ENCODE measurements at places on chromosomes 4 and X.
A peak's percentile ranks its signal among the peaks of the same experiment; 100 is the strongest.

DNA sequence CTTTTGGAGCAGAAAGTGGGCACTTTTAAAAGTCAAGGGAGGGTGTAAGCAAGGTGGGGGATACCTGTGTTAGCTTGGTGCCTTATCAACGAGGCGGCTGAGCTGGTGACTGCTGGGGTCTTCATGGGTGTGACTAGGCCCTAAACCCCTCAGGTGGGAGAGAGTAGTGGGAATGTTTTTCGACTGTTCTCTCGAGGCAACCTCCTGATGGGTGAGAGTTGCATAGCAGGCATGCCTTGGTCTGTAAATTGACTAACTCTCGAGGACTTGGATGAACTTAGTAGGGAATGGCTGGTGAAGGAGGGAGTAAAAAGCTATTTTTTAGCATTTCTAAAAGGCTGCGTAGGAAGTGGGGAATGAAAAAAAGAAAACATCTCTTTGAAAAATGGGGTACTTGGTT lies 80.0 kb downstream of the ARHGAP10 start:
- DNase-seq = no peak

- no peak for DNase-seq
These were observed 9.4 kb upstream of the ADD1 start for GRCh38 chr4:2834001-2834921.

DNA sequence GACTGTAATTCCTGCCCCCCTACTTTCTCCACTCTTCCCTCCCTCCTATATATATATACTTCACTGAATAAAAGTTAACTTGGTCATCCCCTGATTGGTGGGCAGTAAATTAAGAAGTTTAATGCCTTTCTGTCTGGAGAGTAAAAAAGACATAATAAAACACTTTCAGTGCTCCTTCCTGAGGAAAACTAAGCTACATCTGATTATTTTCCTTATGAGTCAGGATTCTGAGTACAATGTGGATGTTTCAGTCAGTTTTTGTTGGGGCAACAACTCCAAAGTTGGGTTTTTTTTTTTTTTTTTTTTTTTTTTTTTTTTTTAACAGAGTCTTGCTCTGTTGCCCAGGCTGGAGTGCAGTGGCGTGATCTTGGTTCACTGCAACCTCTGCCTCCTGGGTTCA lies 22.0 kb upstream of the SUPT20HL2 start:
- no peak for DNase-seq

GRCh38 chr4:41632481-41633073 lies 94.6 kb downstream of the LIMCH1 start:
- DNase-seq = no peak

- no peak for DNase-seq
These were observed 175.0 kb upstream of the EPHA5 start for GRCh38 chr4:65845199-65845773.

DNA sequence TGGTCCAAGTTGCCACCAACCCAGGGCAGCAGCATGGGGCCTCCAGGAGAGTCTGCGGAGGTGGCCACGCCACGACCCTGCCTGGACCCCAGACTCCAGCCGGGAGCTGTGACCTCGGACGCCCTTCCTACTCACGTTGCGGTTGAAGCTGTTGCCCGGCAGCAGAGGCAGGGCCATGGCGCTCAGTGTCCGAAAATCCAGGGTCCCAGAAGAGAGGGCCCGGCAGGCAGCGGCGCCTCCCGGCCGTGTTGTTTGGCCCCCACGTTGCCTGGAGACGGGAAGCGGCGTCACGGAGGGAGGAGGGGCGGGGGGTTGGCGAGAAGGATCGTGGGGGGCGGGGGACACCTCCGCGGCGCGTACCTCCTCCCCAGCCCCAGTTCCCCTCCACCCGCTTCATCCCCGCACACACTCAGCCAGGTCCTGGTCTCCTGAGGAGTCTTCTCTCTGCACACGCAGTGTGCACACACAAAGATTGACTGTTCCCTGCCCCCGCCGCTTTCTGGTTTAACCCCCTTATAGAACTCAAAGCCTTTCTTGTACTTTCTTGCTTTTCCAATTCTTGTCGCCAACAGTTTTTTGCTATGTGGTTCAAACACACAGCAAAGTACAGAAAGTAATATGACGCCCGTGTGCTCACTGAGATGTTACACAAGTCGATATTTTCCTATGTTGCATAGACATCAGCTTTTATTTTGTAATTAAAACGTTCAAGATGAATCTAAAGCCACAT lies at the start of gene EFHC2:
Gene EFHC2 (minus strand): TSS at position 261 of the 730 bp plus-strand sequence. CDS start 84 bp downstream, at position 177.
- peak; percentile 8 for DNase-seq

DNA sequence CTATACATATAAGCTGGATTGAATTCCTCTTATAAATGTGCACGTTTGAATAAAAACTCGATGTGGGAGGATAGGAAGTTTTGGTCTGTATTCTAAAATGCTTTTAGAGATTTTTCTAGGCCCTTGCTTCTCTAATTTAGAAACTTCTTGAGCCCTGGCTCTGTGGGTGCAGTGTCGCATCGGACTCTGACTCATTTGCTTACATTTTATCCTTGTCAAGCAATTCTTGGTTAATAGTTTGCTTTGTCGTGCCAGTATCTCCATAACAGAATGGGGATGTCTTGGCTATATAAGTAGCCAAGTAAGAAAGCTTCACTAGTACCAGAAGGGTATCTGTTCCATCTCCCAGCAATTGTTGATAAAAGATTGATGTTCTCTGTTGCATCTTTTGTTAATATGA lies 10.7 kb downstream of the SGMS2 start:
- DNase-seq = no peak

DNA sequence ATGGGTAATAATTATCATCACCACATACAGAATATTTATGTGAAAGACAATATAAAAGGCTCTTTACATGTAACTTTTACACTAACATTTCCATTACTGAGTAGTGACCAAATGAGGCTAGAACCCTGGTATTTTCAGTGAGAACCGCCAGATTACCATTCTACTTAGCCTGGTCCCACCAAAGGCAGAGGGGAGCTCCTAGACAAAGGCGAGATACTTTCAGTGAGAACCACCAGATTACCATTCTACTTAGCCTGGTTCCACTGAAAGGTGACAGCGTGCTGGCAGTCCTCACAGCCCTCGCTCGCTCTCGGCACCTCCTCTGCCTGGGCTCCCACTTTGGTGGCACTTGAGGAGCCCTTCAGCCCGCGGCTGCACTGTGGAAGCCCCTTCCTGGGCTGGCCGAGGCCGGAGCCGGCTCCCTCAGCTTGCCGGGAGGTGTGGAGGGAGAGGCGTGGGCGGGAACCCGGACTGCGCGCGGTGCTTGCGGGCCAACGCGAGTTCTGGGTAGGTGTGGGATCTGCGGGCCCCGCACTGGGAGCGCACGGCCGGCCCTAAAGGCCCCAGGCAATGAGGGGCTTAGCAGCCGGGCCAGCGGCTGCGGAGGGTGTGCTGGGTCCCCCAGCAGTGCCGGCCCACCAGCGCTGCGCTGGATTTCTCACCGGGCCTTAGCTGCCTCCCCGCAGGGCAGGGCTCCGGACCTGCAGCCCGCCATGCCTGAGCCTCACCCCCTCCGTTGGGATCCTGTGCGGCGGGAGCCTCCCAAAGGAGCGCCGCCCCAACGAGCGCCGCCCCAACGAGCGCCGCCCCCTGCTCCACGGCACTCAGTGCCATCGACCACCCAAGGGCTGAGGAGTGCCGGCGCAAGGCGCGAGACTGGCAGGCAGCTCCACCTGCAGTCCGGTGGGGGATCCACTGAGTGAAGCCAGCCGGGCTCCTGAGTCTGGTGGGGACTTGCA lies 1276.1 kb downstream of the PCDH7 start:
- no peak for DNase-seq

GRCh38 chrX:9135901-9136510 lies 102.1 kb upstream of the FAM9B start:
- no peak for DNase-seq

DNA sequence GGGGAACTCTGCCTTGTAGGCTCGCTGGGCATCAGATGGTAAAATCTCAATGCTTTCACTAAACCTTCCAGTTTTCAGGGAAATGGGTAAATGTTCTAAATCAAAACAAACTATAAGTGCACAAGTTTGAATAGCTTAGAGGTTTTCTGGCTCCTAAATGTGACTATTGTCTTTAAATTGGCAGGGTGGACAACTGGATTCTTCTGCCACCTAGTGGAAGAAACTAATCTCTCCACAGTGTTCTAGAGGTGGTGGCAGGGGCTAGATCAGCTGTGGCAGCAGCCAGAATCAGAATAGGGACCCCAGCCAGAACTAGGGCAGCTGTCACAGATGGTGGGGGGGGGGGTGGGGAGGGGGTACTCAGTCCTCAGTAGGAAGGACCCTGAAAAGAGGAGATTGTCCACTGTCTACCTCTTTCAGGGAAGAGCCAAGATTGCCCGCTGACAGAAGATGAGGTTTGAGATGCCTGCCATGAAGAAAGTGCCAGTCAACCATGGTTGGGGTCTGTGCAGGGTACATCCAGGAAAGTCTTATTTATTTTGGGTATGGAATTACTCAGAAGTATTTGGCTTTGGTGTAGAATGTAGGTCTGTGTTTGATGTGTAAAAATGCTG lies 201.4 kb downstream of the CCNG2 start:
- no peak for DNase-seq

DNA sequence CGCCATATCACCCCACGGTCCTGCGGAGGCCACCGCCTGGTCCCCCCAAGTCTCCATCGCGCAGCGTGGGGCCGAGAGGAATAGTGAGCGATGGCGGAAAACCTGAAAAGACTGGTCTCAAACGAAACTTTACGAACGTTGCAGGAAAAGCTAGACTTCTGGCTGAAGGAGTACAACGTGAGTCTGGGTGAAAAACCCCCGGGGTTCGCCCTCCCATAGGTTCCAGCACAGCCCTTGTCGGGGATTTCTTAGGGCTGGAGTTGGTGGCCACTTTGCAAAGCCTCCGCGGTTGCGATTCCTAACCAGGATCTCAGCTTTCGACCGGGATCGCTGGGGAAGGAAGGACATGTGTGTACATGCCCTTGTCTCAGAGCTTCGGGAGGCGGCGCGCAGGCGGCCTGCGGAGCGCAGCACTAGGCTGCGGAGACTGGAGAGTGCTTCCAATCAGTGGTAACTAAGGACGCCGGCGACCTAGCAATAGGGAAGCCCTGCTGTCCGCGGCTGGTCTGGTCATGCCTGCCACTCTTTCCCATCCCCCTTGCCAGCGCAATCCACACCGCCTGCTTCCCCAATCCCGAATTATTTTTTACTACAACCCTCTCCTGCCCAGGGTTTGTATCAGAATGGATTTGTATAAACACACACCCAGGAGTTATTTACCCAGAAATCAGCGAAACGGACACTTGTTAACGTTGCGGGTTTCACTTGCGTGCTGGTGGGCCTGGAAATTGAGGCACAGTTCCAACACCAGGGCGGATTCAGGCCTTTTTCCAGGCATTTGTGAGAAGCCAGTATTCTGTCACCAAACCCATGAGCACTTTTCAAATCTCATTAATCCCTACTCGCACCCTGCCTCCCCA lies 741 bp downstream of the SPATA18 start:
- no peak for DNase-seq

DNA sequence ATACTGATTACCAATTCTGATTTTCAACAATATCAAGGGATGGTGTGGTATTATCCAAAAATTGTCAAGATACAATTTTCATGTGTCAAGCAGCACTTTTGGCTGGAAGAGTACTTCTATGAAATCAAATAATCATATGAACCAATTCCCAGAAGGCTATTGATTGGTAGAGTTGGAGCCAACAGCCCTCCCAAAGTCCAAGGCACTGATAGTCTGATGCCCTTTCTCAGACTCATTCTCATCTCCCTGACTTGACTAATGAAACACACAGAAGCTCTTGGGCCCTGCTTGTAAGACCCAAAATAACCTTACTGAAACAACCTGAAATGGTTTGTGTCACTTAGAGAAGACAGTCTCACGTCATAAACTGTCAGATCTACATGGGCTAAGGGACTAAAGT lies 48.9 kb downstream of the ATP11C start:
- DNase-seq = no peak

- no peak for DNase-seq
These were observed 25.4 kb upstream of the SLITRK4 start for GRCh38 chrX:143661286-143661685.

GRCh38 chrX:112731793-112732192 lies 52.1 kb upstream of the LHFPL1 start:
- no peak for DNase-seq

DNA sequence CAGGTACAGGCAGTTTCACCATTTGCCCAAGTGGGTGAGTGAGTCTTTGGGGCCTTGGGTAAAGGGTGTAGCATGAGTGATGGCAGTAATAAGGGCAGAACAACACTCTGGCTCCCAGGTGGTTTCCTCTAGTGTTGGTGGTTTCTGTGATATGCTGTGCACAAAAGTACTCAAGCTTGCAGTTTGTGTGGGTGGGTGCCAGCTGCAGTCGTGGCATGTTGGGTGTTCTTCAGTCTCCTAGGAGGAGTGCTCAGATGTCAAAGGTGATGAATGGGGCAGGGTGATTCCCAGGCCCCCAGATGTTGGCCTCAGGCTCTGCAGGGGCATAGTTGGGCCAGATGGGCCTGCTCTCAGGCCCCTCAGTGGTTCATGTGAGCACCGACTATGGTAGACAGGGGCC lies 166.1 kb upstream of the KLF8 start:
- DNase-seq = no peak

DNA sequence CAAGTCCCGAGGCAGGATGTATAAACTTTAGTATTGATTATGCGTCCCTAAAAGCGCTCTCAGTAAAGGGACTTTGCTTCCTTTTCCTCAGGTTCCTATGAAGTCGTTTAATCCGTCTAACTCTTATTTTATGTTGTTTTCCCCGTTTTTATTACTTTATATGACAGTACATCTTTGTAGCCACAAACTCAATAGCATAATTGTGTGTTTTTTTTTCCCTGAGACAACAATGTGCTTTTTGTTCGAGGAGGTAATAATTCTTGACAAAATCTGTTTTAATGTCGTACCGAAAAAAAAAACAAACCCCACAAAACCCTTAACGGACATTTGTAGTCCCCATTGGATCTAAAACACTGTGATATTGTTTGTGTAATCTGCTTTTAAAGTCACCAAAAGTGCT lies 17.9 kb upstream of the PPP2R3B start:
- DNase-seq = no peak

- no peak for DNase-seq
These were observed 517 bp downstream of the LEF1 start for GRCh38 chr4:108168160-108168670.
